ENCODE measurements at places on chromosomes 1 and 21.
A peak's percentile ranks its signal among the peaks of the same experiment; 100 is the strongest.

GRCh38 chr1:1001057-1001783 lies 1.3 kb upstream of the HES4 start:
- DNase-seq: no peak

DNA sequence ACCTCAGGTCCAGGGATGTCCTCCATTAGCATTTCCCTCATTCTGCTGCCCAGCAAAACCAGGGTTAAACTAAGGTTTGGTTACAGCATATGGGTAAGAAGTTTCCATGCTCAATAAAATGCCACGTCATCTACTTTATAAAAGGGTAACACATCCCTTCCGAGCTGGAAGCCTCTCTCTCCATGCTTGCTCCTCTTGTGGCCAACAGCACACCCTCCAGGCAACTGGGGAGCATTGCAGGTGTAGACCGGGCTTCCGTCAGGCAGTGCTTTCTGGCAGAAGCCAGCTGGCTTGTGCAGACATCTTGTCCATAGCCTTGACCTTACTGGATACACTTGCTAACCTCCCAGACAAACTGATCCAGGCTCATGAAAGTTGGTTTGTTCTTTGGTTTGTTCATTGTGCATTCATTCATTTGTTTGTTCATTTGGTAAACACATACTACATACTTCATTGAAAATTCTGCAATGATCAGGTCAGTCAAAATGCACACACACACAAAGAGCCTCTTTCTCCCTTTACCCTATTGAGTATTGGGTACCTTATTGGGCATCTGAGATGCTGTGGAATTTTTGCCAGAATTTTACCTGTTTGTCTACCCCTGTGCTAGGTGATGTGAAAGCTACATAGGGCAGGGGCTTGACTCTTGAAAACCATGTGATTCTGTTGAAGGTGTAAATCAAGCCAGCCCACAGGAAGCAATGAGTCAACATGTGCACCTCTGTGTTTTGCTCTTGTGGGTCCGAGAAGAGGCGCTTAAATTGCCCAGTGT lies 422.8 kb downstream of the CAMTA1 start:
- peak; percentile 58 for DNase-seq

GRCh38 chr1:223834660-223835263 lies 11.0 kb downstream of the TP53BP2 start:
- peak; percentile 78 for DNase-seq

GRCh38 chr1:23793018-23793781 lies 2.3 kb downstream of the LYPLA2 start:
- no peak for DNase-seq

DNA sequence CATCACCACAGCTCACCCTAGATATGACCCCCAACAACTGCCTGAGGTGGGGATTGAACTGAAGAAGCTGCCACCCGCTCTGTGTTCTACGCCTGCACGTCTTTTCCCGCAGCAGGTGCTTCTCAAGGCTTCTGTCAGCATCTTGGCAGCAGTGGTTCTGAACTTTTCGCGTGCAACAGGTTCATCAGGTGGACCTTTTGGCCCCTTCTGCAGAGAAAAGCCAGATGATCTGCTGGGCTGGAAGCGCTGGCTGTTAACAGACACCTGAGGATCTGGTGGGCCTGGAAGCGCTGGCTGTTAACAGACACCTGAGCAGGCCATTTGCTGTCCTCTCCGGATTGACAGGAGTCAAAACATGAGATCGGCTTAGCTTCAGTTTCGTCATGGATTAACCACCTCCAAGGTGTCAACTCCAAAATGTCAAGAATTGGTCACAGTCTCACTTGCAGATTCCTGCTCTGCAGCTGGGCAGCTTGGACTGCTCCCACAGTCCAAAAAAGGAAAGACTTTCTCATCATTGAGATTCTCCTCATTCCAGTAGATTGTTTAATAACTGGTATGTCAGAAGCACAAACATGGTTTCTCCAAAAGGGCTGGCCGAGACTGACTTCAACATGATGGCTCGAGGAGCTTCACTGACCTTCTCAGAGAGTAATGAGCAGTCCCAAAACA lies 4.7 kb downstream of the C1orf174 start:
- peak; percentile 20 for DNase-seq

DNA sequence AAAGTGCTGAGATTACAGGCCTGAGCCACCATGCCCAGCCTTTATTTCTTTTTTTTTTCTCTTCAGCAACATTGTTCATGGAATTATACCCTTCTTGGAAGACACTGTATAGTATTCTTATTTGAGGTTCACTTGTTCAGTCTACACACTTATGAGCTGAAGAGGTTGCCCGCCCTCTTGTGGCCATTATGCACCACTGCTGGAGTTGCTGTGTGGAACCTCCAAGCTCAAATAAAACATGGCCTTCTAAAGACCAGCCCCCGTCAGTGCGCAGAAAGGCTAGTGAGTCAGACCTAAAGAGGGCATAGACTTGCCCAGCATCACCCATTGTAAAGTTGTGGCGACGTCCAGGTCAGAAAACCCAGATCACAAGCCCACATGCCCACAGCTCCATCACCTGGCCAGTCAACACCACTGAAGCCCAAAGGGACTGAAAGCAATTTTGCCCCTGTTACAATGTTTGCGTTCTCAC lies 20.4 kb downstream of the LURAP1 start:
- DNase-seq: peak; percentile 86

GRCh38 chr1:165342168-165342567 lies 14.3 kb downstream of the LMX1A start:
- DNase-seq: no peak

DNA sequence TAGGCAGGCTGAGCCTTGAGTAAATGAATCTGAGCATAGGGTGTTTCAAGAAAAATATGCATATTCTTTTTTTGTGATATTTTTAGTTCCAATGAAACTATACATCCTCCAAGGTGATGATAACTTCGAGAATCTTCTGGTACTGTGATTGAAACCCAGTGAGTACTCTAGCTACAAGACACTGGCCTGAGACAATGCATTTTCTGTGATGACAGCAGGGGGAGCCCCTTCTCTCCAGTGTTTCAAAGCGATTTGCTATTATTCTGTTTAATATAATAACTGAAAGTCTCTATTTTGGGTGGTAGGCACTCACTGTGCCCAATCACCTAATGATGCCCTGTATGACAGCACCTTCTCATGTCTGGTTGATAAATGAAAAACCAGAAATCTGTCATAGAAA lies 12.1 kb downstream of the IRF2BP2 start:
- DNase-seq: peak; percentile 57

DNA sequence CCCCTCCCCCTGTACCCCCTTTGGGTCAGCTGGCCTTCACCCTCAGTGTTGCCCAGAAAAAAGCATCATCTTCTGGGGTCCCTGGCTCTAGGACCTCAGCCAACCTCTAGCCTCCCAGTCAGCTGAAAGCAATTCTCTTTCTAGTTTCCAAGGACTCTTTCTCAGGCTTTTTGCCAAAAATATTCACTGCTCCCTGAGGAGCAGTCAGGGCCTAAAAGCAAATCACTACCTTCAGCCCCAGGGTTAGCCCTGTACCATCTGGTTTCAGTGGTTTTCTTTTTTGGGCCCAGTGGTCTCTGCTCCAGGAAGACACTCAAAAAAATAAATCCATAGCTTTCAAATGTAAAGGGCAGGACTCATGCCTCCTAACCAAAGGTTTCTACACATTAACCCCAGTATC lies 3.1 kb upstream of the LMOD1 start:
- peak; percentile 49 for DNase-seq

- DNase-seq: no peak
Measured at GRCh38 chr1:54777011-54777410, 12.7 kb upstream of the PARS2 start.

DNA sequence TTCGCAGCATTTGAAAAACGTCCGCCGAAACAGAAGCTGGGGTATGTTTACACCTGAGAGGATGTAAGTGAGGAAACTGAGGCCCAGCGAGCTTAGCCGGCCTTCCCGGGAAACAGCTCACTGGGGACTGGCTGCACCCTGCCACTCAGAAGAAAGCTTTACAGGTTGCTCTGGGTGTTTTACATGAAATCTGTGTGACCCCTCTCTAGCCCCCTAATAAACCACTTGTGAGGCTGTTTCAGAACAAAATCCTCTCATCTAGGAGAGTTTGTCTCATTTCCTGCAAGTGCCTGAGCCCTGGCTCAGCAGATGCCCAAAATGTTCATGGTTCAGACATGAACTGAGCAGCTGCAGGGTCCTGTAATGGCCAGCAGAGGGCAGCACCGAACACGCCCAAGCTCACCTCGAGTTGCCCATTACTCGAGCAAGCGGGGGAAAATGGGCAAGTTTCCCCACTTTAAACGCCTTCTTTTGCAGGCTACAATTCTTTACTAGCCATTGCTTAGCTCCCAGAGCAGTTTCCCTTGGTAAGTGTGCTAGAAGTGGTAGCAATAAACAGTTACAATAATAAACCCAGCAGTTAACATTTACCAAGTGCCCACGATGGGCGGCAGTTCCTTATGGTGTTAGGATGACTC lies 76.4 kb downstream of the FHAD1 start:
- DNase-seq: peak; percentile 67

DNA sequence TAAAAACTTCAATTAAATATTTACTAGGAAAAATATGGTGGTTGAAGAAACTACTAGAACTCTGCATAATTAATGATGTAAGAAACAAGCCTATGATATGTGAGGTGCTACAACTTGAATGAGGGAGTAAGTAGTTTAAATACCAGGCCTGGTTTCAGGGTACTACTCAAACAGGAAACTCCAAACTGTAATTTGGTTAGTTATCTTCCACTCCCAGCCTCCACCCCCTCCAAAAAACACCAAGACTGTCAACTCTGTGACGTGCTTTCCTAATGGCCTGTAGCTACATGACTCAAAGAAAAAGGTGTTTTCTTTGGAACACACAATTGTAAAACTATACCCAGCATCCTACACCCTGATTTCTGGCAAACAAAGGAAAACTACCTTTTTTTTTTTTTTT lies 55.9 kb upstream of the RCC1 start:
- DNase-seq: peak; percentile 24

DNA sequence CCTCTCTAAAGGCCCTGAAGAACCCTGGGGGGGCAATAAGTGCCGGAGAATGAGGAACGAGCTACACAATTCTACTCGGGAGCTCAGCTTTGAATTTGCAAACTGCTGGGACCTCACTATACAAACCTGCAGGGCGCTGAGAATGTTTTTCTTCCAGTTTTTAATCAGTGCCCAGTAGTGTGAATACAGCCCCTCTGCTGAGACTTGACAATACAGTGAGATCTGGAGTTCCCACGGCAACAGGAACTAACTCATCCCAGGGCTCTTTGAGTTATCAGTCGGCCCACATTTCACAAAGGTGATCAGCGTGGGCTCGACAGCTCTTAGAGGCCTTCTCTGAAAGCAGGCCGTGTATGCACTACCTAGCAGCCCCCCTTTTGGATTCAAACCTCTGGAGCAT lies 41.7 kb downstream of the TMEM53 start:
- DNase-seq: peak; percentile 16

GRCh38 chr1:67393240-67393639 lies 37.0 kb downstream of the SERBP1 start:
- no peak for DNase-seq

DNA sequence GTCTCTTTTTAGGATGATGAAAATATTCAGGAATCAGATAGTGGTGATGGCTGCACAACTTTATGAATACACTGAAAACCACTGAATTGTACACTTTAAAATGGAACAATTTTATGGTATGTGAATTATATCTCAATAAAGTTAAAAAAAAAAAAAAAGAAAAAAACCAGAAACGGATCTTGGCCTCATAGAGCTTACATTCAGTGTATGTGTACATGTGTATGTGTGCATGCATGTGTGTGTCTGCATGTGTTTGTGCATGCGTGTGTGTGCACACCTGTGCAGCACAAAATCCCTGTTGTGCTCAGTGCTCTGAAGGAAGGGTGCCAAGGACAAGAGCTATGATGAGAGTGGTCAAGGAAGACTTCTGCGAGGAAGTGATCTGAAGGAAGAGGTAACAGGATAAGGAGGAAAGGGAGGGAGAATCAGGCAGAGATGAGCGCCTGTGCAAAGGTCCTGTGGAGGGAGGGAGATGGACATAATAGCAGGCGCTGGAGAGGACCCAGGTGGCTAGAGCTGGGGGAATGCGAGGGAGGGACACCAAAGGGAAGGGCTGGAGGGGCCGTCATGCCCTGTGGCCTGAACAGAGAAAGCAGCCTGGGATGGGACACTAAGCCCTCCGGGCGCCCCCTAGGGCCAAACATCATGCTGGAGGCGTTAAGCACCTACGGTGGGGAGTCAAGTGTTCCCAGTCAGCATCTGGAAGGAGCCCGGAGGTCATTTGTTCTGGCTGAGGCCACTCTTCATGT lies 25.2 kb downstream of the NKAIN1 start:
- DNase-seq: no peak

GRCh38 chr1:235239851-235240250 lies 78.8 kb upstream of the RBM34 start:
- no peak for DNase-seq

- DNase-seq: no peak
Measured at GRCh38 chr1:23425193-23425494, 596 bp upstream of the TCEA3 start.

- no peak for DNase-seq
Measured at GRCh38 chr1:38651669-38652068, 207.9 kb downstream of the RRAGC start.

DNA sequence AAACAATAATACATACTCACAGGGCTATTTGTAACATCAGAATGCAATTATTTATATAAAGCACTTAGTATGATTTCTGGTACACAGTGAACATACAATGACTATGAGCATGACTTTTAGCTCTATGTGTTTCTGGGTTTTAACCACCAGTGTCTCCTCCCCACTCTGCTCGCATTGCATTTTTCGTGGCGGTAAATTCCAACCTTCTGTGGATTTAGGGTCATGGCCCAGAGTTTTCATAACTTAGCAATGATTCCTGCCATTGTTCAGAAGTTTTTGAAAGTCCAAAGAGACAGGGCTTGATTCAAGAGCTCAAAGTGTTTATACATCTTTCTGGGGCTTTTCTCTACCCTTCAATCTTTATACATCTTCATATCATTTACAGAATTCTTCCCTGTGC lies 191.3 kb downstream of the BACH1 start:
- DNase-seq: peak; percentile 70

DNA sequence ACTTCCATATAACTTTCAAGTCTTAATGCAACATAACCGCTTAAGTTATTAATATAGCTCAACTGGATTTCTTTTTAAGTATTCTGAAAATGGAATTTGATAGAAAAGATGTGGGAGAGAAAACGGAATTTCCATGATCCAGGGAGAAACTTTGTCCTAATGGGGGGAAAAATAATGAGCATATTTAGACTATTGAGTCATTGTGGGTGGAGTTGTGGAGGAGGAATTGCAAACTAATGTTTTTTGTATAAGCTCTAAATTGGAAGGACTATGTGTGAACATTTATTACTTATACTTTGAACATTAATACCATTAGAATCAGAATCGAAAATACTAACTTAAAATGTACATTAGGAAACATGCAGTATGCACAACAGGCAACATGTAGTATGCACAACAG lies 159.9 kb upstream of the NEGR1 start:
- DNase-seq: peak; percentile 40

GRCh38 chr1:197546989-197547388 lies 228.3 kb downstream of the DENND1B start:
- DNase-seq: no peak

- DNase-seq: no peak
Measured at GRCh38 chr1:5728663-5729355, 263.4 kb downstream of the NPHP4 start.

DNA sequence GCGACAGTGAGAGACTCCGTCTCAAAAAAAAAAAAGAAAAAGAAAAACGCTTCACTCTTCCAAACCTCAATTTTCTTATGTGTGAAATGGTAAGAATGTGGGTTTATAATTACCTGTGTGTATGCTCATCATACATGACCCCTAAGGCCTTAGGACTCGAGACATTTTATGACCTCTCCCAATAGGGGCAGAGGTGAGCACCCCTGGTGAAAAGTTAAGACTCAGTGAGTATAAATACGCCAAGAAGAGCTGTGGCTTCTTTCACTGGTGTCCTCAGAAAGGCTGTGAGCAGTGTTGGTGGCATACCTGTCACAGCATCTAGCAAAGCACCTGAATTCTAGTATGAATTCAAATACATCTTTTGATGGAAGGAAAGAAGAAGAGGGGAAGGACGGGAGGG lies 7.8 kb upstream of the FCMR start:
- no peak for DNase-seq
